ENCODE measurements at places on chromosomes 5 and 9.

GRCh38 chr9:14907696-14908095 lies 2.5 kb downstream of the FREM1 start:
- no peak for ATAC-seq

DNA sequence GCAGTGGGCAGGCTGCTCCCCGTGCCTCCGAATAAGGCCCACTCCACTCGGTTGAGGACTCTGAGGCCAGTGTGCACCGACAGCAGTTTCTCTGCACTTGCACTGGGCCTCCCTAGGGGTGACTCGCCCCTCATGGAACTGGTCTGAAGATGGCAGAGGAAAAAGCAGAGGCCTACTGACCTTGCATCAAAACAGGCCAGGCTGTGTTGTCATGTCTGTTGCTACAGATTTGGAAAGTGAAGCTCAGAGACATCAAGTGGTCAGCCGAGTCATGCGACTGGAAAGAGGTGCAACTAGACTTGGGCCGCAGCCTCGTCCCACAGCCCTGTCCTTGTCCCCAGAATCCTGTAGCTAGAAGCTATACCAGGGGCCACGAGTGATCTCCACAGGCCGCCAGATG lies 78.3 kb downstream of the DCP2 start:
- ATAC-seq, result no peak

- ATAC-seq, result no peak
Observed at GRCh38 chr5:127311349-127311748, 20.8 kb downstream of the MEGF10 start.

DNA sequence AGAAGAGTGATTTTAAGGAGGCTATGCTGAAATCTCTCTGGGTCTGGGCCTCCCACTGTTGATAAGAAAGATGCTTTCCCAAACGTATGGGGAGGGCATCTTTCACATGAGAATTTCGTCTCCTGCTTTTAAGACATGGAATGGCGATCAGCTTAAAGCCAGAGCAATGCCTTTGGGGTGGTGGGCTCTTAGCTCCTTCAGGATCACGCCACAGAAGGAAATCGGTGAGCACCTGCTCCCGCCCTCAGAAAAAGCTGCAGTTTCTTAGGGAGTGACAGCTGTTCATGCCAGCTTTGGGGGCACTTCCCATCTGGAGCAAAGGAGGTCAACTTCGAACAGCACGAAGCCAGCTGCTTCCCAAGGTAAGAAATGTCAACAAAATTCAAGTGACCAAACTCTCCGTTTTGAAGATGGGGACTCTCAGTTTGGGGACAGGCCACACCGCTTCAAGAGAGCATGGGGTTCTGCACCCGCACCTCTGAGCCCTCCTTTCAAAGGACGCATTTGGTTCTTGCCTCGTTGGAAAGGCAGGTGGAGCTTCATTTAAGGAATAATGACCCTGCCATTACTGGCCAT lies 39.0 kb downstream of the TRIP13 start:
- ATAC-seq, result no peak

- no peak for ATAC-seq
Observed at GRCh38 chr9:84652496-84653120, 16.9 kb upstream of the NTRK2 start.

GRCh38 chr9:129052592-129052991 lies 16.2 kb downstream of the MIGA2 start:
- peak; percentile 95 for ATAC-seq

- no peak for ATAC-seq
Observed at GRCh38 chr5:10525124-10525495, 38.8 kb upstream of the ANKRD33B start.

- no peak for ATAC-seq
Observed at GRCh38 chr5:167773668-167774301, 517.7 kb upstream of the WWC1 start.

Measured in esophagus mucosa (tissue), 1 donor.